ENCODE measurements at places on chromosomes 13 and 19.

DNA sequence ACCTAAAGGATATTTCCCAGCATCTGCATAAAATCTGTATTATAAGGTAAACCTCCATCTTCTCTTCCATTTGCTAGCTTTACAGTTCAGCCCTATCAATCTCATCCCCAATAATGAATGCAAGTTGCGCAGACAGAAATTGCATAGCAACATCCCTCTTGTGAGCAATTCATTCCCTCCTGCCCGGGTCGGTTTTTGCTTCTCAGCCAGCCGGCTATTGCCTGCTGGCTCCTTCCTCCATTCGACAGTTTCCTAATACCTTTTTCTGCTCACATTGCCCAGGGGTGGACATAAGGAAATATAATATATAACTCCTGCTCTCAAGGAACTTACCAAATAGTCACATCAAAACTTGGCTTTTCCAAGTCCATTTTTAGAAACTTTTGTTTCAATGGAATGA lies 125.2 kb downstream of the FGF9 start:
- DNase-seq = no peak

- DNase-seq = peak; percentile 62
These were observed 2.5 kb upstream of the EEF2 start for GRCh38 chr19:3987619-3988371.

DNA sequence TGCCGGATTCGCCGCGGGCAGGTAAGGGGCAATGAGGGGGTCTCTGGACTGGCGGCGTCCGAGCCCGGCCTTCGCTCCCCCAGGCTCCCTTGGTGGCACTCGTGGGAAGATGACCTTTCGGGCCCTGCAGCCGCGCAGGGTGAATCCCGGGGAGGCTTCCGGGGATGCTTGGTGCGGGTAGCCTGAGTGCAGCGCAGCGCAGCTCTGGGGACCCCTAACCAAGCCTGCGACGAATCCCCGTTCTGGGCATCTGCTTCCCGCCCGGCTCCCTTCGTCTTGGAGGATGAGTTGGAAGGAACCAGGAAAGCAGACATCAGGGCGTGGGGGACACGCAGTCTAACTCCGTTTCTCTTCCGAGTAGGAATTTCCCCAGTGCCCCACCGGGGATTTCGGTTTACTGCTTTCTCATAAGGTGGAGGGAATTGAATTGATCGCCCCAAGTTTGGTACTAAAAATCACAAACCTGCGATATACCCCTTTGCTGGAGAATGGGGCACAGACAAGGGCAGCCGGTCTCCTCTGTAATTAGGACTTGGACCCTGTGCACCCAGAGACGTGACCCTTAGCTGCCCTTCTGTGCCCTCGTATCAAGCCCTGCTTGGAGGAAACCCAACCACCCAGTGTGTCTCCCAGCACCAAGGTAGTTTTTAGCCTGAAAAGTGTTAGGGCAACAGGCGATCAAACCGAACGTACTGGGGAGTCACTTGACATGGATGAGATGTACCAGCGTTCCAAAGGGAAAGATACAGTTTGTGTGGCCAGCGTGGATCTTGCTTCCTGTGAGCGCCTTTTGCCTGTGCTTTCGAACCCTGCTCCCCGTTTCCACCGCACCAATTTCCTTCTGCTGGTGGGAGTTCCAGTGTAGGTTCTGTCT lies 1.0 kb downstream of the GPC5 start:
- DNase-seq = no peak

DNA sequence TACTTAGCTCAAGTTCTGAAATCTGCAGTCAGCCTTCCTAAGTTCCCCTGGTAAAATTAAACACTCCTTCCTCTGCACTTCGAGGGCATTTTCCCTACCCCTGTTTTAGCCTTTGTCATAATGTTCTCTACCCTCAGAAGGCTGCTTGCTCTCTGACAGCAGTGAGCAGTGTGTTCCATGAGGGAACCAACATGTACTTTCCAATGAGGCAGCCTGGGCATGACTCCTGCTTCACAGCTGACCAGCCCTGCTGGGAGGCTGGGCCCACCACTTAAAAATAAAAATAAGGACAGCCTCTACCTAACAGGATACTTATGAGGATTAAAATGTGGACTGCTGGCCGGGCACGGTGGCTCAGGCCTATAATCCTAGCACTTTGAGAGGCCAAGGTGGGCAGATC lies 26.4 kb downstream of the RUBCNL start:
- DNase-seq = no peak

DNA sequence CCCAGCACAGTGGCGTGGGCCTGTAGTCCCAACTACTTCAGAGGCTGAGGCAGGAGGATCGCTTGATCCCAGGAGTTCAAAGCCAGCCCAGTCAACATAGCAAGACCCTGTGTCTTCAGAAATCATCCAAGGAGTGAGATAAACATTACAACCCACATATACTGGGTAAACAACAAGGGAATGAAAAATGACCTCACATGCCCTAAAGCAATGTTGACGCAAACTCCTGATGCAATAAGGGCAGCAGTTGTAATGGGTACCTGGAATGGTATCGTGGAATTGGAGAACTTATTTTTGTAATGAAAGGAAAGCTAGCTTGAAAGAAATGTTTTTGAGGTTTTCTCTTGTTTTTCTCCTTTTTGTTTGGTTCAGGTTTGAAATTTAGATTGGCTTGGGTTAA lies 24.5 kb upstream of the LGALS16 start:
- DNase-seq = no peak

GRCh38 chr13:21529146-21529893 lies 70.2 kb upstream of the ZDHHC20 start:
- DNase-seq = no peak

DNA sequence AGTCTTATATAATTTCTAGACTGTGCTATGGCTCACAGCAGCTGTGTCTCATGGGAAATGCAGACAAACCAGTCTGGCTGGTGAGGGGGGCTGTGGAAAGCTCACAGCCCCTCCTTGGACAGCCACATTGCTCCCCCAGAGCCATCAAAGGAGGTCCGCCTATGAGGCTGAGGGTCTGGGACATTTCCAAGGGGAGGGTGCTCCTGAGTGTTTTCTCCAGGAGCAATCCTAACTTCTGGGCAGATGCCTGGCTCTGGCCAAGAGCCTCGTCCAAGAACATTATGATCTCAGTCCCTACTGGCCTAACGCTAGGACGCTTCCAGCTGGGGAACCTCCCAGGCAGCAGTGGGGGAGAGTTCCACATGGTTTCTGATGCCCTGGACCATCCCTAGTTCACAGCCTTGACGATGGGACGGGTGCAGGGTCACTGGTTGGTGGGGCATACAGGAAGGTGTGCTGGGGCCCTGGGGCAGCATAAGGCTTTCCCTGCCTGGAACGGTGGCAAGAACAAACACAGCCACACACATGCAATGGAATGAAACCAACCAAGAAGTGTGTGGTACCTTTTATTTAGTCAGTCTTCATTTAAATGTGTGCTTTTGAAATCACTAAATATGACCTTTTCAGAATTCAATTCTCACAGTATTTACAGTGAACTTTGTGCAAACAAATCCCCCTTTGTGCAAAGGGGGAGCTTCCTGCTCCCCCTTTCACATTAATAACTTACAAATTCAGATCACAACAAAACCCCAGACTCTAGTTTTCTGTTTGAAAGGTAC lies 60.6 kb downstream of the CDADC1 start:
- DNase-seq = no peak

GRCh38 chr13:32940601-32941000 lies 75.6 kb upstream of the KL start:
- DNase-seq = no peak
